Cardiac muscle cell (in vitro differentiated cells and primary cell): ENCODE measurements at places on chromosomes 3 and 15. TPM values are rescaled to one million over a fixed set of nuclear protein-coding genes. Genes with fewer than 3 reads are reported as not detected.
A peak's percentile ranks its signal among the peaks of the same experiment; 100 is the strongest.

The TRPM1 gene
- total RNA-seq = not detected in 2 replicates

The MUSTN1 gene
- total RNA-seq = 1.9 TPM in 1 of 2 replicates, not detected in the other

The RGMA gene
- total RNA-seq = 3.4 and 4.8 TPM in 2 replicates

The ARGFX gene
- total RNA-seq = not detected in 2 replicates

The ACTC1 gene
- total RNA-seq = 1,687 and 2,394 TPM in 2 replicates

The AMT gene
- total RNA-seq = 37.3 and 67.2 TPM in 2 replicates

- no peak for DNase-seq
These were observed 98.9 kb downstream of the HMG20A start for GRCh38 chr15:77519540-77519939.

- no peak for DNase-seq
These were observed 10.0 kb upstream of the GRAMD1C start for GRCh38 chr3:113828600-113828999.

- DNase-seq = no peak
These were observed 85.9 kb downstream of the FAIM start for GRCh38 chr3:138694287-138695007.

- DNase-seq = no peak
These were observed 79.8 kb downstream of the PRICKLE2 start for GRCh38 chr3:64145438-64145837.

DNA sequence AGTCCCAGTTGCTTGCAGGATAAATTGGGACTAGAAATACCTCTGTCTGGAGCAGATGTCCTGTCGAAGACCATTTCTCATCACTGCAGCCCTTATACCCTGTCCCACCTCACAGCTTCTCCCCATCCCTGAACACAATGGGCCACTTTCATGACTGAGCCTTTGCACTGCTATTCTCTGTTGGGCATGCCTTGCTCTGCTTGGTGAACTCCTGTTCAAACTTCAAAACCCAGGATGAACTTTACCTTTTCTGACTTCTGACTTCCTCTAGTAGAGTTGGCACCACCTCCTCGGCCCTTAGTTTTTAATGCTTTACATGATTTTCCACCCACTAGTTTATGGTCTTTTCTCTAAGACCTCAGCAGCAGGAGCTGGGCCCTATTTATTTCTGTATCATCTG, 48.4 kb downstream of the ST6GAL1 start:
- no peak for DNase-seq

DNA sequence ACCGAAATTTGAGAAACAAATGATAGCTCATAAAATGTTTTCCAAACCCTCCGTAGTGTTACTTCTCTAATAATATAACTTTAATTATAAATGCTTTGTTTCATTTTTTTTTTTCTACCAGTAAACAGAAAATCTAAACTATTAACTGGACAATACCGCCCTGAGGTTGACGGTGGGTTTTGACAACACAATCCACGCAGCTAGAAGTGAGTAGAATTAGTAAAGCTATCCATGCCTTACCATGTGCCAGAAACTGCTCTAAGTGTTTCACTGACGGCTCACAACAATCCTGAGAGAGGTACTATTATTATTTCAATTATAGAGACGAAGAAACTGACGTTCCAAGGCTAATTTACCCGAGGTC, 410 bp downstream of the NDUFAF1 start:
- no peak for DNase-seq

DNA sequence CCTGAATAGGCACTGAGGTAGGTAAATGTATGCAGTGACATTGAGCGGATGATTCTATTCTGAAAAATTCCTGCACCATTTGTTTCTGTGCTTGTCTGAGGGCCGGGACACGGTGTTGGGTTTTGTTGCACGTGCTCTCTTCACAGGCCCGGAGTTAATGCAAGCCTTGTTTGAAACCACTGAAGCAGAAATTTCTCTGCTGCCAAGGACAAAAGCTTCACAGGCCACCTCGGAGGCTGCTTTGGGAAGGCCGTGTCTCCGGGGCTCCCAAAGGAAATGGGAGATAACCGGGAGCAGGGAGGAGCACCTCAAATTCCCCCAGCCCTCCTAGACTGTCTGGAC, 179.4 kb downstream of the OPA1 start:
- no peak for DNase-seq

GRCh38 chr3:136276049-136276755, 26.1 kb downstream of the PCCB start:
- DNase-seq = no peak

- no peak for DNase-seq
These were observed 19.1 kb upstream of the IGDCC3 start for GRCh38 chr15:65396965-65397317.

DNA sequence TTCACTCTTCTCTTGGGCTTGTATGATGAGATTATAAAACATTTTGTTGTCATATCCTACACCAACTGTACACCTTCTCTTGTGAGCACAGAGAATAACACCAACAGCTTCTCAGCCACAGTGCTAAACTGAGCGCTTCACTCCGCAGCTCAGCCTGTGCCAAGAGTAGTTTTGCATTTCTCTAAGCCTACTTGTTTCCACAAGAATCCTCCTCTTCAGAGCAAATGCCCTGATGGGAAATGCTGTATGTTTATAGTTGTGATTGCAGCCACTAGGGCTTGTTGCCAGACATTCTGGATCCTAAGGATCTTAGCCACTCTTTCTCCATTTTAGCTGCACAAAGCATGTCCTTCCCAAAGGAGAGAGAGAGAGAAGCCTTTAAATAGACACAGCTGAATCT, 138.8 kb upstream of the PLXND1 start:
- peak; percentile 42 for DNase-seq

- no peak for DNase-seq
These were observed 199.7 kb downstream of the ARRDC4 start for GRCh38 chr15:98160236-98160635.

GRCh38 chr3:39378088-39378487, 5.1 kb upstream of the SLC25A38 start:
- peak; percentile 35 for DNase-seq

DNA sequence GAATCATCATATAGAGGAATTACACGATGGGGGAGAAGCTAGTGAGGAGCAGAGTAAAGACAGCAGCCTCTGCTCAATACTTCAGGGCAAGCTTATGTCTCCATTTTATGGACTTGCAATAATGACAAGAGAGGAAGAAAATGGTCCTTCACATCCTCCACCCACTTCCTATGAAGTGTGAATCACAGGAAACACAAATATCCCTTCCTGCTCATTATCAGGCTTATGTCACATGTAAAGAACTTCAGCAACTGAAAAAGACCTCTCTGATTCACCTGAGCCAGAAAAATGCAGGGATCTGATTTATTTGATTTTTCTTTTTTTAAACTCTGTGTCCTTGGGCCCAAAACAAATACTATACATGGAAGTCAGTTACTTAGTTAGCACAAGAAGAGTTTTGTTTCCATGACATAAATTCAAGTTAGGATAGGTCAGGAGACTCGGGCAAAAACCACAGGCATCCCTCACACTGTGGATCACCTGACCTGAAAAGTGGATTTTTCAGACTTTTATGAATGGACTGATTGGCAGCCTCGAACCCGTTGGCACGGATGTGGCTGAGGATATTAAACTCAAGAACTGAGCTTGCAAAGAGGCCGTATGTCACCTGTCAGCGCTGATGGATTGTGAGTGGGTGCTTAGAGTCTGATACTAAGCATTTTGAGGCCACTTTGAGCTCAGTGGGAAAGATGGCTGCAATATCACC, 620.8 kb upstream of the MDFIC2 start:
- DNase-seq = no peak

- no peak for DNase-seq
These were observed 109.5 kb downstream of the THRB start for GRCh38 chr3:24385012-24385615.
